ENCODE measurements at places on chromosomes 12 and 14.

- no peak for DNase-seq
These were observed 23.4 kb downstream of the POLR3B start for GRCh38 chr12:106380954-106381353.

GRCh38 chr12:3712209-3712992, 40.5 kb downstream of the CRACR2A start:
- no peak for DNase-seq

DNA sequence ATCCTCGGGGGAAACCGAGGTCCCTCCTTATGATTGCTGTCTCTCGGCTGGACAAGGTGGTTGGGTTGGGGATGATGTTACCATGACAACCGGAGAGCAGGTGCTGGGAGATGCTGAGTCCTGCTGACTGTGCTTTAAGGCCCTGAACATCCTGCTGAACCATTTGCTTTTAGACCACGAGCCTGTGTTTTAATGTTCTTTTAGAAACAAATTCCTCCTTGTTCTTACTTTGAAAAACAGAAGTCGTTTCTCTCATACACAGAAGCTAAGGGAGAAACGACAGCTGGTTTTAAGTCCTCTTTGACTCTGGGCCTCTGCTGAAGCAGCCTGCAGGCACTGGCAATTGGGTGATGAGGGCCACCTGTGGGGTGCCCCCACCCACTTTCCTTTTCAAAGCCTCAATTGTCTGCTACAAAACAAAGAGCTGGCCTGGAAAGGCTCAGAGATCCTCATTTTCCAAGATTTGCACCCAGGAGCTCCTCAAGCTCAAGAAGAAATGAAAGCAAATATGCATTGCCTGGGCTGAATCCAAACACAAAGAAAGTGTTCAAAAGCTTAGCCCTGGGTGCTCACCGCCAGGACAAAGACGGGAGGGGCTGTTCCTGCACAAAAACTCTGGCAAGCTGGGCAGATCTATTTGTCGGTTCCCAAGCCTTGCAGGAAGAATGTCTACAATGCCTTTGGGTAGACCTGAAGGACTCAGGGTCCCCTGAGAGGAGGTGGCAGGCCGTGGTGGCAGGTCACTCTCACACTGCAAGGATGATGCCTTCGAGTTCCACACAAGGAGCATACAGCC, 90.0 kb upstream of the CLMN start:
- no peak for DNase-seq

DNA sequence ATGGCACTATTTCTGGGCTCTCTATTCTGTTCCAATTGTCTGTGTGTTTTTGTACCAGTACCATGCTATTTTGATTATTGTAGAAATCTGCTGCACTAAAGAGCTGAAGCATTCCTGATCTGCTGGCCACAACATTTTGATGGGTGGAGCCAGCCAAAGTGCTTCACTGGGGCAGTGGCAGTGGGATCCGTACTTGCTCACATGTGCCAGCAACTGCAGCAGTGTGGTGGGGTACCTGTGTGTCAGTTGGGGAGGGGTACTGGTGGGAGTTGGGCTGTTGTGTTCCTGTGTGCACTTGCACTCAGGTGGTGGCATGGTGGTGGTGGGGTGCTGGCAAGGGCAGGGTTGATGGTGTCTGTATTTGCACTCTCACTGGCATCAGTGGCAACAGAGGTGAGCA, 204.6 kb upstream of the ALG10 start:
- DNase-seq: no peak

- no peak for DNase-seq
These were observed 48.8 kb downstream of the NINJ2 start for GRCh38 chr12:614411-614970.

DNA sequence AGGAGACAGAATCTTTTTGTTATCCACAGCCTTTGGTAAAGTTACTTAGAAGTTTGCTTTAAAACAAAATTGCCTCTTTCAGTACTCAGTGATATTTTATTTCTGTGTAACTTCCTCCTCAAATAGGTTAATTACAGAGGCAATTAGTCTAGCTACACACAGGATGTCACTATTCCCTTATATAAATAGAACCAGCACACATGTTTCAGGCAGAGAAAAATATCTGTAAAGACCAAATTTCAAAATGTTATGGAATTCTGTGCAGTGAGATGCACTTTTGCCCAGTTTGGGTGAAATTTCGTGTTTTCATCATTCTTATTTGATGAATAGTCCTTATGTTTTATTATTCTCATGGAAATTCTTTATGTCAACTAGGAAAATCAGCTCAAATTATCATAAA, 410.6 kb upstream of the SOX5 start:
- no peak for DNase-seq

DNA sequence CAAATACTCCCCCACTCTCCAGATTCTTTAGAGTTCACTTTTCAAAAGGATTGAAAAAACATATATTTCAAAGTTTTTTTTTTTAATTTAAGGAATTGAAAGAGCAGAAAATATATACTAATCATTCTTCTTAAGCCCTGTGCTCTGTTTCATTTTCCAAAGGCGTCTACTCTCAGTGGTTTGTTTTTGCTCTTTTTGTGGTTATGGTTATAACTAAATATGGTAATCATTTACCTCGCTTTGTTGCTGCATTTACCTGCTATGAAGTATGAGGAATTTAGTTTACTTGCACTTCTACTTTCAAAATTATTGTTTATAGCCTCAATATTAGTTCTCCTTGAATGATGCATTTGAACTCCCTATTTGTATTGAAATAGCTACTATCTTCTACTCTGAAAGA, 55.9 kb upstream of the LRRK2 start:
- no peak for DNase-seq
